ENCODE measurements at places on chromosomes 7 and 10.

DNA sequence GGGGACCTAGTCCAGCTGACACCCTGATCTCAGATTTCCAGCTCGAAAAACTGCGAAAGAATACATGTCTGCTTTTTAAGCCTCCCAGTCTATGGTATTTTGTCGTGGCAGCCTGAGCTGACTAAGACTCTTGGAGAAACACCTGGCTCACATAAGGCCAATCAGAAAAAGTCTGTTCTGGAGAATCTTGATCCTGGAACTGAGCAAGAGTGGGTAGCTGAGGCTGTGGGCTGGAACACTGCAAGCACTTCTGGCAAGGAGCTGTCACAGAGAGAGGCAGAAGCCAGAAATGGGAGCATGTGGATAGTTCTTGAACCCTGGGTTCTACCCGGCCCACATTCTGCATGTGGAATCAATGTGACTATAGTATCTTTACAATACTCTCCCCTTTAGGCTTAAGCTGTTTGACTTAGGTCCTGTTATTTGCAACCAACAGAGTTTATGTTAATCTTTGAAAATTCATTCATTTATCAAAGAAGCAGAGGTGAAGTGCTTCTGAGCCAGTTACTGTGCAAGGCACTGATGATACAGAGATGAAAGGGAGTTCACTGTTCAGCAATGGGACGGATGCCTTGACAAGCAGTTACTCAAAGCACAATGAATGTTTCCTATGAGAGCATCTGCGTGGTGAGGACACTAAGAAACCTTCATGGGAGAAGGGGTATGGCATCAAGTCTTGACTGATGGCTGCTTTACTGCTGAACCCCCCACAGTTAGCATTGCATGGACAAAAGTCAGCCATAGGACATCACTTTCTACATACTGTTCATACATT lies 4.4 kb upstream of the C10orf90 start:
- DNase-seq, result no peak

DNA sequence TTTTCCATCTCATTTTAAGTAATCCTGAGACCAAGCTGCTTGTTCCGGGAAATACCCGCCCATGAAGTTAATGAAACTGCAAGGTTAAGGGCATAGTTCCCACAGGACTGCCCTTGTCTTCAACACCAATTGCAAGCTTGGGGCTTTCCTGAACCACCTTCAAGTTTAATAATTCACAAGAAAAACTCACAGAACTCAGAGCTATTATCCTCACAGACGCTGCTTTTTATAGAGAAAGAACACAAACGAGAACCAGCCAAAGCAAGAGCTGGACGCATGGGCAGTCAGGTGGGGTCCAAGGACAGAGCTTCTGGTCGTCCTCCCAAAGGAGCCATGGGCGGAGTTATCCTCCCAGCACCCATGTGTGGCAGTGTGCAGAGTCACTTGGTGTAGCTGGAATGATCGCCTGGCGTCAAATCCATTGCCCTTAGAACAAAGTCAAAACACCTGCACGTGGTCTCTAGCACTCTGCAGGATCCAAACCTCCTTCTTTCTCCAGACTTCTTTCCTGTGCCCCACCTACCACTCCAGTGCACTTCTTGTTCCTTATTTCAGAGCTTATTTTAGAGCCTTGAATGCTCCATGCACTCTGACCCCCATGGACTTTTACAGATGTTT lies 56.7 kb downstream of the SNX10 start:
- DNase-seq, result no peak

- no peak for DNase-seq
These were observed 148.3 kb upstream of the BMPER start for GRCh38 chr7:33757050-33757449.

GRCh38 chr10:6176691-6177231 lies 26.0 kb upstream of the PFKFB3 start:
- DNase-seq, result no peak
